Stimulated activated CD4-positive, alpha-beta T cell treated with anti-CD3 and anti-CD28 coated beads, Interleukin-1b, Interleukin-23, amount 100 ng/mL, for 1 hour (primary cell): ENCODE measurements at places on chromosomes 5 and 9.

DNA sequence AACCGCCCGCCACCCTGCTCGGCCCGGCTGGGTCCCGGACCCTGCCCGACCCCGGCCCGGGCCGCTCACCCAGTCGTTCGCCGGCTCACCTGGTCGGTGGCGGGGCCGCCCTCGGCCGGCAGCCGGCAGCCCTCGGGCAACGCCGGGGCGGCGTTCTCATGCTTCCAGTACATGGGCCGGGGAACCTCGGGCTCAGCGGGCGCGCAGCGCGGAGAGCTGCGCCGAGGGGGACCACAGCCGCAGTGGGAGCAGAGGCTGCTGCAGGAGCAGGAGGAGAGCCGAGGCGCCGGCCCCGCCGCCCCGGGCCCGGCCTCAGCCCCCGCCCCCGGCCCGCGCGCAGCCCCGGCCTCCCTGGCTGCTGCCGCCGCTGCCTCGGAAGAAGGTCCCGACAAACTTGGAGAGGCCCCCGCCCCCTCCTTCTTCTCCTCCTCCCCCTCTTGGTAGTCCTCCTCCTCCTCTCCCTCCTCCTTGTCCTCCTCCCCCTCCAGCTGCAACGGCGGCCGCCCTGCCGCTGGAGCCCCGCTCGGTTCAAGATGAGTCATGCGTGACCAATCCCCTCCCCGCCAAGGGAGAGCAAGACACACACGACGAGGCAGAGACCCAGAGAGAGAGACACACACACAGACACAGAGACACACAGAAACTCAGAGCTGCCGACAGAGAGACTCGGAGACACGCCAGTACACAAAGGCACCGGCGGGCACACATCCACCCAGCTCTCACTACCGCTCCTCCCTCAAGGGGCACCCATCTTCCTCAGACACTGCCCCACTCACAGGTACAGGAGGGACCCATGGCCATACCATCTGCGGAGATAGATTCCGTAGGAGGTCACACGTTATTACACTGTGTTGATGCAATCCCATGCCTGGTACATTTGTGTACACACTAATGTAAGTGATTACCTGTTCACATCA is at the start of gene LHX6:
TSS of gene LHX6 (minus strand) at position 390 of the 917 bp plus-strand sequence. CDS start at position 173, 217 bp downstream.
- DNase-seq, result no peak

- no peak for DNase-seq
Observed at GRCh38 chr5:149212198-149212951, 59.3 kb upstream of the AFAP1L1 start.

DNA sequence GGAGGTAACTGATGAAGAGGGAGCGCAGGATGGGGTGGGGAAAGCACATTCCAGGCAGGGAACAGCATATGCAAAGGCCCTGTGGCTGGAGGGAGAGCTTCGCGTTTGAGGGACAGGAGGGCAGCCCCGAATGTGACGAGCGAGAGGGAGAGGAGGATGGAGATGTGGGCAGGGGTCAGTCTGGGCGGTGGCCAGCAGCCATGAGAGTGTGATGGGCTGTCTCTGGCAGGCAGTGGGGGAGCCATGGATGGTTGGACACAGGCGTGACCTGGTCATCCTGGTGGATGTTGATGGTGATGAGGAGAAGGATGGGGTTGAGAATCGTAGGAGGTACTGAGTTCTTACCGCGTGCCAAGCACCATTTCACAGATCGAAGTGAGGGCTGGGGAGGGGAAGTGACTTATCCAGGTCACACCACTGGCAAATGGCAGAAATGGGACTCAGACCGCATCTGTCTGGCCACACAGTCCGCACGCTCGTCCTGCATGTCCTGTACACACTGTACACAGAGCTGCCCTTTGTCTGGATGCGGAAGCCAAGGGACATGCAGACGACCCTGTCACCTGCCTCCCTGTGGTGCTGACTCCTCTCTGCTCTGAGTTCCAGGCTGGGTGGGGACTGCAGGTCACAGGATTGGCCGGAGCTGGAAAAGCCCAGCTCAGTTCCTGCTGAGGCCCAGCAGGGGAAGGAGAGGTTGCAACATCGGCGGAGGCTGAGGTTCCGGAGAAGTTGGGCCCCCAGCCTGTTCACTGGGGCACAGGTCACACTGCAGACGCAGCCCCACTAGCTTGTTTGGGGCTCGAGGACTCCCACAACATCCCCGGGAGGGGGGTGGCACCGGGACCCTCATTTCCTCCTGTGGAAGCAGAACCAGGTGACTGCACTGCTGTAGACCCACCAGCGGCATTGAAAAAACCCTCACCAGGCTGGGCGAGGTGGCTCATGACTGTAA is 165.6 kb upstream of the IER5L start:
- DNase-seq, result no peak

- DNase-seq, result no peak
Observed at GRCh38 chr5:73189871-73190376, 16.9 kb downstream of the TMEM174 start.

DNA sequence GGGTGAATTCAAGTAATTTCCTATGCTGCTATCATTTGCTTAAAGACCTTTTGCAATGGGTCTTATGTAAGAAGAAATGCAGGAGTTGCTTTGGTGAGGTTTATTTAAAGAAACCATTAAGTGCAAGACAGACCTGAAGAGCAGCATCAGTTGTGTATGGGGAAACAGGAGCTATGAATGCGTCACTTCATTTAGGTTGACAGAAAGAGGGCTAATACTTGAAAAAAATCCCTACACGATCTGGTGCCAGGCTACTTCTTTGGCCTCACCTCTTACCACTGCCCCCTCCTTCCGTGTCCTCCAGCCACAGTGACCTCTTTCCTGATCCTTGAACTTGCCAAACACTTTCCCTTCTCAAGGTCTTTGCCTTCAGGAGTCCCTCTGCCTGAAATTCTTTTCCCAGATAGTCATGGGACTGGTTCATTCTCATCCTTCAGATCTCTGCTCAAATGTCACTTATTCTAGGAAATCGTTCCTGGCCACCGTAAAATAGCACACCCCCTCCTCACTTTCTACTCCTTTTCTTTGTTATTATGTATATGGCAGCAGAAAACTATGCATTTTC is 1.4 kb upstream of the JAK2 start:
- DNase-seq, result no peak

GRCh38 chr9:122923947-122924346 is 7.4 kb downstream of the ZBTB26 start:
- no peak for DNase-seq

DNA sequence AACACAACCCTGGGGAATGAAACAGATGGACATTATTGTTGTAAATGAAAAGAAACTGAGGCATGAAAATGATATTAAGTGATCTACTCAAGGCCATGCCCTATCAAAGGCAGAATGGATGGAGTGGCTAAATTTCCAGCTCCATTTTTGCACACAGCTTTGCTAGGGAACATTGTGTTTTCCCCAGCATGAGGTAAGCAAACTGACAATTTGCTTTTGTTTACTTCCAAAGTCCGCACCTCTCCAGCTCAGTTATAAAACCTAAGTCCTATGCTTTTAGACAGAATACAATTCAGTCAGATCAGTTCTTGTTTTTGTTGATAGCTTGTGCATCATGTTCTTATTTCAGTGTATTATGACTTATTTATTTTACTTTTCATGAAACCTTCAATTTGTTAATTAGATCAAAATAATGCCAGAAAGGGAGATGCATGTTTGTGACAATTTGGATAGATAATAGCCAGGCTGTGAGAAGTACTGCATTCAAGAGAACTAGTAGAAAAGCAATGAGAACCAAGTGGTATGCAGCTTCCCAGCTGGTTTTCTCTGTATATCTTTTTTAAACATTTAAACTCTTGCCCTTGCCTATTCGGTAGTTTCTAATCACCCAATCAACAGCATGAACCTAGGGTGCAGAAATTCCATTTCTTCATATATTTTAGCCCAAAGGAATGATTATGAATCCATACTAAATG is 380.8 kb downstream of the SPATA31D1 start:
- DNase-seq, result no peak

- no peak for DNase-seq
Observed at GRCh38 chr5:124172389-124173003, 573.9 kb downstream of the ZNF608 start.

DNA sequence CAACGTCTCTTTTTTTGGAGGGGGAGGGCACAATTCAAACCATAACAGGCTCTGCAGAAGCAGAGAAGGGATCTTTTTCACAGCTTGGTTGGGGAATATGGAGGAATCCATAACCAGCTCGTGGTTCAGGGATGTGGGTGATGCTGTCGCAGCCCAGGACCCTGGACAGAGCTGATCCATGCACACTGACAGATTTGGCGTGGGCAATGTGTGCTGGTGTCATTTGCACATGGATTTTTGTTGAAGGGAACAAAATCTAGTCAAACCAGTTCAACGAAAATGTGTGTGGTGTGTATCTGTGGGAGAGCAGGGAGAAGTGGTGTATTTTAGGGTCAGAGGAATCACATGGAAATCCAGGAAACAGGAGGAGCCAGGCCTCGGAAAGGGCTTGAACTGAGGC is 4.2 kb downstream of the DOCK2 start:
- DNase-seq, result no peak

GRCh38 chr9:1018121-1018520 is 32.0 kb upstream of the DMRT2 start:
- no peak for DNase-seq

DNA sequence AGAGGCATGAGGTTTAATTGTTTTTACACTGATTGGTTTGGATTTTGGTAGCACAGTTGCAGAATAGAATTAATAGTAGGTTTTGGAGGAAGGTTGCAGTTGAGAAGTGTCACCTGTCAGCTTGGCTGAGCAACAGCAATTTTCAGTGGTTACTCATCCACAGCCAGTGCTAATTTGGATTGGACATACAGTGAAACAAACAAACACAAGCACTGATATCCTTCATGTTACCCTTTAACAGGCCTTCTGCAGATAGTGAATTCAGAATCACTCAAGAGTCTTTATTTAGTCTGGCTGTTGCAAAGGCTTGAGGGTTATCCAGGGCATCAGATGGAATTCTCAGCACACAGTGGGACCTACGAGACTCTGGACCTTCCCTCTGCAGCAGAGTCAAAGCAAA is 31.8 kb upstream of the POU4F3 start:
- no peak for DNase-seq

- no peak for DNase-seq
Observed at GRCh38 chr5:155594270-155594669, 580.7 kb downstream of the KIF4B start.

- DNase-seq, result no peak
Observed at GRCh38 chr5:151427258-151427657, 20.1 kb upstream of the SLC36A1 start.

DNA sequence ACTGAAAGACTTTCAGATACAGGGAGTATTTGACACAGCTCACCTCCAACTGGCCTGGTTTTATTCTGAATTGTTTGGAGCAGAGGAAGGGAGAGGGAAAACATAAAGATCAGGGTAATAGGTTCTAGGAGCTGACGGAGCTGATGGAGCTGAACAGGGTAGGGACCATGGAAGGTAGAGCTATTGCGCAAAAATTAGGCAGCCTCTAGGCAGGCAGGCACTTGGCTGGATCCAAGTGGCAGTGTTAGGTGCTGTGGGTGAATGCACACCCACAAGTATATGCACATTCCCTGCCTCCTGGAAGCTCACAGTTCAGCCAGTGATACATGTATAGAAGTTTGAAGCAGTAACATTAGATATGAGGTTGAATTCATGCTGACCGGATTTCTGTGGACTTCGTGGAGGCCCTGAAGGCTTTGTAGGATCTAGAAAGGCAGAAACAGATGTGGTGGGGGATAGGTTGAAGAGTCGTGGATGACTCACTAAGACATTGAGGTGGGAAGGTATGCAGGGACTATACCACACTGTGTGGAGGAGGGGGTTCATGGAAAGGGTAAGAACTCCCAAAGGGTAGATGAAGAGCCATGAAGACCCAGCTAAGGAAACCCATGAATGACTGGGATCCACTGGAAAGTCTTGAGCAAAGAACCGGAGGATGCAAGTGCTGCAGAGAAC is 50.8 kb downstream of the WWC1 start:
- no peak for DNase-seq
